ENCODE measurements at places on chromosomes 6 and 20.

DNA sequence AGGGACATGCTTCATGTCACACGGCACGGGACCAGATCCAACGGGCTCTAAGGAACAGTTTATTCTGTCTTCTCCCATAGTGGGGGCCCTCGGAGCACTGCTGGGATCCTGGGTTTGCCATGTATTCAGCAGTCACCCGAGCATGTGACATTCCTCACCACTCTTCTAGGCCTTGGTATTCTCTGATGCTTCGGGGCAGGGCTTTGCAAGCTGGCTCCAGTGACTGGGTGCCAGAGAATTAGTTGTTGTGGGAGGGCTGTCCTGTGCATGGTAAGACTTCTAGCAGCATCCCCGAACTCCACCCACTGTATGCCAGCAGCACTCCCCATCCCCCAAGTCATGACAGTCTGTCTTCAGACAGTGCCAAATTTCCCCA lies 5.4 kb downstream of the CCN5 start:
- no peak for DNase-seq
- H3K27me3 ChIP-seq, result no peaks in the 10 kb centered on the region
- no peaks in the 10 kb centered on the region for H3K36me3 ChIP-seq

- DNase-seq, result no peak
- no peaks in the 10 kb centered on the region for H3K36me3 ChIP-seq
- peaks cover 3% of the 10 kb centered on the region for H3K27me3 ChIP-seq
- H3K4me1 ChIP-seq, result no peaks in the 10 kb centered on the region
- no peak overlapping the region for H3K4me3 ChIP-seq
- no peak overlapping the region for H3K27ac ChIP-seq
These were observed 213.1 kb downstream of the PHACTR1 start for GRCh38 chr6:12929678-12930077.

DNA sequence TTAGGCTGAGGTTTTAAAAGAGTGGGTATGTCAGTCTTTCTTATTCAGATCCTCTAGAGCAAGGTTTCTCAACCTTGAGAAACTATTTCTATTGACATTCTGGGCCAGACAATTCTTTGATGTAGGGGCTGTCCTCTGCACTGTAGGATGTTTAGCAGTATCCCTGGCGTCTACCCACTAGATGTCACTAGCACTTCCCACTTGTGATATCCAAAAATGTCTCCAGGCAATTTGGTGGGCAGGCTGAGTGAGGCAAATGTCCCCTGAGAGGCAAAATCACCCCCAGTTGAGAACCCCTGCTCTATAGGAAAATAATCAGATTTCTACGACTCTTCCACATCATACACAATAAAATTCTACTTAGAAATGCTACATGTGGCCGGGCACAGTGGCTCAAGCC lies 7.7 kb upstream of the ZKSCAN8 start:
- peaks cover 25% of the 10 kb centered on the region for H3K4me1 ChIP-seq
- no peaks in the 10 kb centered on the region for H3K27me3 ChIP-seq
- H3K36me3 ChIP-seq, result no peaks in the 10 kb centered on the region
- DNase-seq, result no peak
- H3K27ac ChIP-seq, result no peak overlapping the region
- no peak overlapping the region for H3K4me3 ChIP-seq

DNA sequence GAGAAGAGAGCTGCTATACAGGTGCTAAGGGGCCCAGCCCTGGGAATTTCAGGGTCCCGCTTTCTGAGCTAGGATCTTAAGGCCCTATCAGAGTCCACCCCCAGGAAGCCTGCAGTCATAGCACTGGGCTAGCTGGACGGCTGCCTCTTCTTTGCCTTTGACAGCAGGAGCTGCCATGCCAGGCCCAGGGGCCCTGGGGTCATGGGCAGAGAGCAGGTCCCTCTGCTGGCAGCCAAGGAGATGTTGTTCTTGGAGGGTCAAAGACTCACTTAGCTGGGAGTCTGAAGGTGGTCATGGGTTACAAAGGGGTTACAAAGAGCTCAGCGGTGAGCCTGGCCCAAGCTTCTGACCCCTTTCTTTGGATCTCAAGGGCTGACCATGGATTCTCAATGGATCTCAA lies 52.7 kb downstream of the RPP21 start:
- H3K36me3 ChIP-seq, result no peaks in the 10 kb centered on the region
- H3K27me3 ChIP-seq, result peaks cover 16% of the 10 kb centered on the region
- H3K4me1 ChIP-seq, result no peaks in the 10 kb centered on the region
- H3K27ac ChIP-seq, result no peak overlapping the region
- DNase-seq, result no peak
- no peak overlapping the region for H3K4me3 ChIP-seq

GRCh38 chr20:3382836-3383235 lies 24.6 kb downstream of the DNAAF9 start:
- no peak for DNase-seq
- no peak overlapping the region for H3K4me3 ChIP-seq
- H3K36me3 ChIP-seq, result peaks cover 10% of the 10 kb centered on the region
- no peak overlapping the region for H3K27ac ChIP-seq
- no peaks in the 10 kb centered on the region for H3K4me1 ChIP-seq

DNA sequence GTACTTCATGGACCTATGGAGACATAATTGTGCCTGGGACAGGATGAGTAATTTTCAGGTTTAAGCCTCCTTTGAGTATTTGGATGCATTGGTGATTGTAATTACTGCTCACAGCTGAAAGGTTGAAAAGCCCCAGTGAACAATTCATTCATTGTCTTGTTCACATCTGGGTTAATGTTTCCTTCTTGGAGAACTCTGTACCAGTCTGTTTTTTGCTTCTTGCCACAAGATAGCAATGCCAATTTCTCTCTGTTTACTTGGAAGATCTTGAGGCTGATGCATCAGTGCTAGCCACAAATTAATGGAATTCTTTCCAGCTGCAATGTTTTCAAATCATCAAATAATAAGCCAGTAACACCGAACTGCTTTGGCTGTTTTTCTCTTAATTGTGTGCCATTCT lies 207.8 kb downstream of the BMP2 start:
- no peaks in the 10 kb centered on the region for H3K36me3 ChIP-seq
- H3K27ac ChIP-seq, result no peak overlapping the region
- DNase-seq, result no peak
- H3K4me1 ChIP-seq, result no peaks in the 10 kb centered on the region

- H3K27ac ChIP-seq, result no peak overlapping the region
- H3K4me3 ChIP-seq, result no peak overlapping the region
- H3K27me3 ChIP-seq, result no peaks in the 10 kb centered on the region
- DNase-seq, result no peak
These were observed 25.9 kb downstream of the TAF4 start for GRCh38 chr20:62039738-62040137.

GRCh38 chr20:18359854-18360253 lies 71.5 kb downstream of the ZNF133 start:
- H3K27me3 ChIP-seq, result no peaks in the 10 kb centered on the region
- no peaks in the 10 kb centered on the region for H3K36me3 ChIP-seq
- no peak for DNase-seq
- no peaks in the 10 kb centered on the region for H3K4me1 ChIP-seq
- no peak overlapping the region for H3K27ac ChIP-seq

DNA sequence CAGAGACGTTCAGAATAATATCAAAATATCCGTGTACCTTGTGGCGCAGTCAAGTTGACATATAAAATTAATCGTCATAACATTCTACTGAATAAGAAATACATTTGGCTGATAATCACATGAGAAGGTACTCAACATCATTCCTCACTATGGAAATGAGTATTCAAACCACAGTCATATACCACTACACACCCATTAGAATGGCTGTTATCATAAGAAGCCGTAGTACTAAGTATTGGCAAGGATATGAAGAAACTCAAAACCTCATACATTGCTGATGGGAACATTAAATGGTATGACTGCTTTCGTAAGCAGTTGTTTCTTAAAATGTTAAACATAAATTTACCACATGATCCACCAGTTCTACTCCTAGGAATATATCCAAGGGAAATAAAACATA lies 244.7 kb downstream of the CDKAL1 start:
- H3K36me3 ChIP-seq, result no peaks in the 10 kb centered on the region
- no peaks in the 10 kb centered on the region for H3K27me3 ChIP-seq
- H3K4me1 ChIP-seq, result no peaks in the 10 kb centered on the region
- H3K27ac ChIP-seq, result no peak overlapping the region

GRCh38 chr6:26476896-26477295 lies 19.1 kb downstream of the BTN2A1 start:
- DNase-seq, result no peak
- H3K27me3 ChIP-seq, result no peaks in the 10 kb centered on the region
- peaks cover 51% of the 10 kb centered on the region for H3K4me1 ChIP-seq
- H3K4me3 ChIP-seq, result no peak overlapping the region

DNA sequence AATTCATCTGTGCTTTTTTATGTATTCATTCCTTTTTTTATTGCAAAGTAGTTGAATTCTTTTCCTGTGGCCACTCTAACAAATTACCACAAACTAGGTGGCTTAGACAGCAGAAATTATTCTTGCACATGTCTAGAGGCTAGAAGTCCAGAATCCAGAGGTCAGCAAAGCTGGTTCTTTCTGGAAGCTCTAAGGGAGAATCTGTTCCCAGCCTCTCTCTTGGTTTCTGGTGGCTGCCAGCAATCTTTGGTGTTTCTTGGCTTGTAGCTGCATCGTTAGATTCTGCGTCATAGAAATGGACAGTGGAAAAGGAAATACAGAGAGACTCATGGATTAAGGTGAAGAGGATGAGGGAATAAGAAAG lies 39.3 kb downstream of the GSTA2 start:
- DNase-seq, result no peak
- H3K4me3 ChIP-seq, result no peak overlapping the region
- H3K4me1 ChIP-seq, result no peaks in the 10 kb centered on the region
- H3K36me3 ChIP-seq, result no peaks in the 10 kb centered on the region
- H3K27me3 ChIP-seq, result no peaks in the 10 kb centered on the region

DNA sequence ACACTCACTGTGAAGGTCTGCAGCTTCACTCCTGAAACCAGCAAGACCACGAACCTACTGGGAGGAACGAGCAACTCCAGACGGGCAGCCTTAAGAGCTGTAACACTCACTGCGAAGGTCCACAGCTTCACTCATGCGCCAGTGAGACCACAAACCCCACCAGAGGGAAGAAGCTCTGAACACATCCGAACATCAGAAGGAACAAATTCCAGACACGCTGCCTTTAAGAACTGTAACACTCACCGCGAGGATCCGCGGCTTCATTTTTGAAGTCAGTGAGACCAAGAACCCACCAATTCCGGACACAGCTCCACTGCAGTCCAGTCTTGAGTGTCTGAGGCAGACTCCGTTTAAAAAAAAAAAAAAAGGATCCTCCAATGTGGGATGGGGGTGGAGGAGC lies 60.4 kb upstream of the ERVFRD-1 start:
- no peak overlapping the region for H3K27ac ChIP-seq
- H3K4me3 ChIP-seq, result no peak overlapping the region
- H3K27me3 ChIP-seq, result no peaks in the 10 kb centered on the region
- no peak for DNase-seq
- H3K4me1 ChIP-seq, result peaks cover 10% of the 10 kb centered on the region
- no peaks in the 10 kb centered on the region for H3K36me3 ChIP-seq

DNA sequence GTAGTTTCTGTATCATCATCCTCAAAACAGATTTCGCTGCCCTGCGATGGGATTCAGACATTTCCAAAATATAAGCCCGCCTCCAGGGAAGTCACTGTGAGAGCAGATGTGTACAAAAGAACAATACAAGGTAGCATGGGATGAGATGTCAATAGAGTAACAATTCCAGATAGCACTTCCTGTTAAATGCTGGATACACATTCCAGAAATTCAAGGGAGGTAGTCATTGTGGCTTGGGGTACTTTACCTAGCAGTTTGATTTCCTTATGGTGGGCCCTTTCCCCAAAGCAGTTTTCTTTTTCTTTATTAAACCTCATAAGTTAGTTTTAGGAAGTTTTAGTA lies 2.5 kb downstream of the RNF217 start:
- H3K27me3 ChIP-seq, result no peaks in the 10 kb centered on the region
- DNase-seq, result no peak
- H3K4me3 ChIP-seq, result no peak overlapping the region
- peak overlapping the region; percentile 69 for H3K27ac ChIP-seq
- no peaks in the 10 kb centered on the region for H3K4me1 ChIP-seq

GRCh38 chr20:41045671-41046070 lies 17.0 kb downstream of the TOP1 start:
- H3K27me3 ChIP-seq, result no peaks in the 10 kb centered on the region
- H3K36me3 ChIP-seq, result no peaks in the 10 kb centered on the region
- H3K4me1 ChIP-seq, result peaks cover 81% of the 10 kb centered on the region
- DNase-seq, result no peak

GRCh38 chr20:2311329-2311728 lies 15.5 kb downstream of the TGM3 start:
- no peak overlapping the region for H3K4me3 ChIP-seq
- H3K27ac ChIP-seq, result no peak overlapping the region
- no peaks in the 10 kb centered on the region for H3K4me1 ChIP-seq
- DNase-seq, result no peak

- H3K27me3 ChIP-seq, result no peaks in the 10 kb centered on the region
- DNase-seq, result no peak
- no peaks in the 10 kb centered on the region for H3K36me3 ChIP-seq
- H3K27ac ChIP-seq, result no peak overlapping the region
- no peak overlapping the region for H3K4me3 ChIP-seq
- no peaks in the 10 kb centered on the region for H3K4me1 ChIP-seq
These were observed 331.8 kb downstream of the CDKAL1 start for GRCh38 chr6:20866036-20866435.

- no peak overlapping the region for H3K27ac ChIP-seq
- DNase-seq, result no peak
- H3K4me1 ChIP-seq, result no peaks in the 10 kb centered on the region
- no peaks in the 10 kb centered on the region for H3K27me3 ChIP-seq
- peaks cover 21% of the 10 kb centered on the region for H3K36me3 ChIP-seq
These were observed 24.2 kb downstream of the NAPB start for GRCh38 chr20:23396950-23397627.

DNA sequence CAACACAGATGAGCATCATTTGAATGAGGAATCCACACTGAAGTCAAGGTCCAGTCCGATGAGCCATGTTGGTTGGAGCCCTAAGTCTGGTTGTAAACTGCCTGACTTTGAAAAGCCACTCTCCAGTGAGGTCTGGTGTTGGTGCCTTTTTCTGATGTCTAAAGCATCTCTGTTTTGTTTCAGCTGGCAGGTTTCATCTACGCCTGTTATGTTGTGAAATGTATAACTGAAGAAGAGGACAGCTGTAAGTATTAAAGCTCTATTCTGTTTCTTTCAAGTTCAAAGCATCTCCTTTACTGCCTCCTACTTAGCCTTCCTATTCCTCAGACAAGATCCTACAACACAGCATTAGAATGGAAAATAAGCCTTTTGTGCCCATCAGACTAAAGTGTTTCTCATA lies 171.1 kb upstream of the RNF217 start:
- no peak overlapping the region for H3K4me3 ChIP-seq
- H3K36me3 ChIP-seq, result no peaks in the 10 kb centered on the region
- no peaks in the 10 kb centered on the region for H3K4me1 ChIP-seq
- H3K27me3 ChIP-seq, result no peaks in the 10 kb centered on the region
- no peak overlapping the region for H3K27ac ChIP-seq
- no peak for DNase-seq

DNA sequence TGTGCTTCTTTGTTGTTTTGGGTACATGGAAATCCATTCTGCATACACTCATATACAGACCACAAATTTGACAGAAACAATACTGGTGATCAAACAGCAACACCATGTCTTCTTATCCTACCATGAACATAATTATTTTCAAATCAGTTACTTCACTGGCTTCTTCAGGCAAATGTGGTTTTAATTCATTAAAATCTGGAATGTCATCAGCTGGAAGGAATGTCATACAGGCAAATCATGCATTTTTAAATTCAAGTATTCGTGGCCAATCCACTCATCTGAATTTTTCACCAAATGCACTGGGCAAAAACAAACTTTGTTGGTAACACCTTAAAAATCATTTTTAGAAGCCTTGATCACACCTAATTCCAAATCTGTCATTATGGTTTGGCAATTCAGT lies 59.3 kb downstream of the KIF6 start:
- H3K27me3 ChIP-seq, result no peaks in the 10 kb centered on the region
- H3K36me3 ChIP-seq, result no peaks in the 10 kb centered on the region
- H3K27ac ChIP-seq, result no peak overlapping the region
- no peak for DNase-seq

GRCh38 chr6:74928203-74928602 lies 277.6 kb downstream of the COL12A1 start:
- H3K36me3 ChIP-seq, result no peaks in the 10 kb centered on the region
- no peak for DNase-seq
- H3K27me3 ChIP-seq, result no peaks in the 10 kb centered on the region
- H3K4me3 ChIP-seq, result no peak overlapping the region
- no peaks in the 10 kb centered on the region for H3K4me1 ChIP-seq

Data from CD8-positive, alpha-beta memory T cell (primary cell).